Body of pancreas (tissue), 4 donors: ENCODE measurements at places on chromosomes 4 and X. TPM values are rescaled to one million over a fixed set of nuclear protein-coding genes. Genes with fewer than 3 reads are reported as not detected.

DNA sequence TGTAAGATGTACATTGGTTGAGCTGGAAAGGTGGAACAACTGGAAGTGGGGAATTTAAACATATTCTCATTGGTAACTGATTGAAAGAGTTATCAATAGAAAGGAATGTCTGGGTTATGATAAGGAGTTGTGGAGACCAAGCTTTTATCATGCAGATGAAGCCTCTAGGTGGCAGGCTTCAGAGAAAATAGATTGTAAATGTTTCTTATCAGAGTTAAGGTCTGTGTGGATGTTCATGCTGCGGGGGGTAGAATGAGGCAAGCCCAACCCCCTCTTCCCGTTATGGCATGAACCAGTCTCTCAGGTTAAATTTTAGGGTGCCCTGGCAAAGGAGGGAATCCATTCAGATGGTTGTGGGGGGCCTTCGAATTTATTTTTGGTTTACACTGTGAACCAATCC lies 16.0 kb downstream of the ARSD start:
- no peaks in the 10 kb centered on the region for H3K36me3 ChIP-seq
- no peak overlapping the region for H3K27ac ChIP-seq
- peaks cover 9% of the 10 kb centered on the region for H3K4me1 ChIP-seq
- no peak for DNase-seq
- no peaks in the 10 kb centered on the region for H3K27me3 ChIP-seq

DNA sequence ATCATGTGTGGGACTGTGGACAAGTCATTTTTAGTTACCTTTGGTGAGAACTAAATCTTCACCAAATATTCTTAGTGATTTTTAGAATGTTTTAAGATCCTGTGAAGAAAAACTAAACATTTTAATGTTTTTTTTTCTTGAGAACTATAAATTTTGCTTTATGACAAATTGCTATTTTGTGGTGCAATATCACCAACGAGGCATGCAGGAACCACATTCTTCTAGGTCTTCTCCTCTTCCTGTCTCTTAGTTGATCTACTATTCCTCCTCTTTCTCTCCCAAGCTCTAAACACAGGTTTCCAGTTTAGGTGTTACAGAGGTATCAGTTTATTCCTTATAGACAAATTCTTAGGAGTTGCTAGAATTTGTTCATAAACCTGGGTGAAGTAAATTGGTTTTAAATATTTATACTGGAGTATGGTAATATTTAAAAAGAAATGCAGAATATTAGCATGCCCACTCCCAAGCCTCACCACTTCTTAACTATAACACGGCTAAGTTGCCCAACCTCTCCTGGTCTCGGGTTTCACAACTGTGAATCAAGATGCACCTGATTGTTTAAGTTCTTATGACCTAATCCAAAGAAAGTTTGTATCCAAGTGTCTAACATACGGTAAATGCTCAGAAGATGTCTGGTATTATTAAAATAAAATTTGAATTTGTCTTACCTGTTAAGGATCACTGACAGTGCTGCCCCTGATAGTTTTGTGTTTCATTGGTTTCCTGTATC lies 56.5 kb upstream of the CLNK start:
- H3K4me3 ChIP-seq = no peak overlapping the region
- no peaks in the 10 kb centered on the region for H3K4me1 ChIP-seq
- no peak overlapping the region for H3K27ac ChIP-seq
- no peaks in the 10 kb centered on the region for H3K27me3 ChIP-seq
- H3K36me3 ChIP-seq = no peaks in the 10 kb centered on the region

GRCh38 chr4:74095482-74095881 lies 3.5 kb downstream of the CXCL2 start:
- no peak for DNase-seq
- no peak overlapping the region for H3K27ac ChIP-seq
- peaks cover 54% of the 10 kb centered on the region for H3K4me1 ChIP-seq
- H3K27me3 ChIP-seq = no peaks in the 10 kb centered on the region
- no peak overlapping the region for H3K4me3 ChIP-seq

STK32B gene
- 1.3 TPM for total RNA-seq

DNA sequence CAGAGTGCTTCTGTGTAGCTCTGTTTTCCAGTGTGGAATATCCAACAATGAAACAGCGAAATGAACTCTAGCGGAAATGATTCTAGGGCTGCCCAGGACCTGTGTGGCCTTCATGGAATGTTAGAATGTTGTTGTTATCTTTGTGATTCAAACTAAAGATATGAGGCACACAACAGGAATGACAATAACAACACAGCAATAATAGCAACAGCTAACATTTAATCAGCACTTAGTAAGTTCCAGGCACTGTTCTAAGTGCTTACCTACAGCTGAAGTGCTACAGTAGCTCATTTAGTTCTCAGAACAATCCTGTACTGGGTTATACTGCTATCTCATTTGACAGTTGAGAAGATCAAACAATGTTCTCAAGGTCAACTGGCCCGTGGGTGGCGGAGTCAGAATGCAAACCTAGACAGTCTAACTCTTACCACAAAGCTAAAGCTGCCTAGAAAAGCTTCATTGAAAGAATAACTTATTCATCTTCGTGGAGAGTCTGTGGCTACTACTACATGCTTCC lies 63.7 kb downstream of the MAML3 start:
- no peak overlapping the region for H3K27ac ChIP-seq
- peaks cover 46% of the 10 kb centered on the region for H3K4me1 ChIP-seq
- DNase-seq = no peak
- no peaks in the 10 kb centered on the region for H3K36me3 ChIP-seq
- H3K27me3 ChIP-seq = no peaks in the 10 kb centered on the region

IBSP gene
- not detected for total RNA-seq

DNA sequence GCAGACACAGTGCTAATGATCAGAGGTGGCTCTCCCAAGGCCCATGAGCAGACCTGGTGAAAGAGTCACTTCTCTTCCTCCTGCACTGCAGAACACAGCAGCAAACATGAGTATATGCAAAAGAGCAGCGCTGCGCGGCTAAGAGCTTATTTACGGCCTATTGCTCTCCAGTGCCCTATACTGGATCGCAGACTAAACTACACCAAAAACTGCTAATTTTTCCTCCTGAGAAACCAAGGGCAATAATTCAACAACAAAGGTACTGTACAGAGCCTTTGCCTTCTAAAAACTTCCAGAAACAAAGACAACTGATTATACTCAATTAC lies 702.5 kb downstream of the ARAP2 start:
- no peak overlapping the region for H3K4me3 ChIP-seq
- no peak for DNase-seq
- H3K4me1 ChIP-seq = no peaks in the 10 kb centered on the region
